ENCODE measurements at places on chromosomes 4 and X.

GRCh38 chrX:96576368-96576767 lies 108.3 kb upstream of the DIAPH2 start:
- DNase-seq: no peak

- no peak for DNase-seq
Observed at GRCh38 chr4:85496126-85496849, 21.3 kb downstream of the ARHGAP24 start.

DNA sequence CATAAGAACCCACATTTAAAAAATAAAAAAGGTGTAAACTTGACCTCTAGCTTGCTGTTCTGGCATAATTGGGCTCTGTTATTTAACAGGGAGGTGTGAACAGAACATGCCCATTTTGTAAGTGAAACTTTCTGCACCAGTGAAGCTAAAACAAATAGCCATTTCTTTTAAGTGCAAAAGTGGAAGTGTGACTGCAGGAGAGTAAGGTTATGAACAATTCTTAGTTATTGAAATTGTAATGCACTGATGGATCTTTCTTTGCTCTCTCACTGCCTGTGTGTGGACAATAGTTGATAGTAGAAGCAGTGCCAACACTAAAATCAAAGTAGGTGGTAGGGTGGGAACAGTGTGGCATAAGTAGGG lies 12.6 kb downstream of the P2RY10 start:
- DNase-seq: no peak

- DNase-seq: no peak
Observed at GRCh38 chr4:95476121-95476520, 72.7 kb downstream of the UNC5C start.

- DNase-seq: no peak
Observed at GRCh38 chrX:121258545-121258944, 211.1 kb downstream of the GLUD2 start.

DNA sequence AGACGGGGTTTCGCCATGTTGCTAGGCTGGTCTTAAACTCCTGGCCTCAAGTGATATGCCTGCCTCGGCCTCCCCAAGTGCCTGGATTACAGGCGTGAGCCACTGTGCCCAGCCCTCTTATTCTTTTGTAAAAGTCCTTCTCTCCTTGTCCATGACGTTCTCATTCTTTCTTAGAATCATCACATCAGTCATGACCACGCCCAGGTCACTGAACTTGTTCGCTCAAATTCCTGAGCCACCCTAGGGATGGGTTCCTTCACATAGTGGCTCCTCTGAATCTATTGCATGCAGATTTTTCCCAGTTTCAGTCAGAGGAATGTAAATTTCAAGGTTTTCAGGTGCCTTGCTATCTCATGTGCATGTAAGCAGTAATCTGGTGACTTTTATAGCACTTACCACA lies 15.7 kb downstream of the JADE1 start:
- DNase-seq: no peak

Measured in BJ (cell line).